ENCODE measurements at places on chromosomes 16 and 17. TPM values are rescaled to one million over a fixed set of nuclear protein-coding genes. Genes with fewer than 3 reads are reported as not detected.

The ZFP90 gene
- 43.1 TPM for polyA plus RNA-seq

The DPEP2 gene
- 2.3 TPM for polyA plus RNA-seq

The KRT40 gene
- 0.33 TPM for polyA plus RNA-seq

The PCYT2 gene
- polyA plus RNA-seq = 67.4 TPM

The PTGES3L gene
- polyA plus RNA-seq = 8.2 TPM

The CA4 gene
- polyA plus RNA-seq = 6.6 TPM

The FN3K gene
- 78.1 TPM for polyA plus RNA-seq

The HS3ST3B1 gene
- 7.1 TPM for polyA plus RNA-seq

The HYDIN gene
- polyA plus RNA-seq = 17.2 TPM

The KRTAP3-2 gene
- polyA plus RNA-seq = not detected

The NOS2 gene
- 1.4 TPM for polyA plus RNA-seq

The SNAI3 gene
- 2.2 TPM for polyA plus RNA-seq

The CACNG5 gene
- polyA plus RNA-seq = 7.8 TPM
